ENCODE measurements at places on chromosomes 11 and 22.

DNA sequence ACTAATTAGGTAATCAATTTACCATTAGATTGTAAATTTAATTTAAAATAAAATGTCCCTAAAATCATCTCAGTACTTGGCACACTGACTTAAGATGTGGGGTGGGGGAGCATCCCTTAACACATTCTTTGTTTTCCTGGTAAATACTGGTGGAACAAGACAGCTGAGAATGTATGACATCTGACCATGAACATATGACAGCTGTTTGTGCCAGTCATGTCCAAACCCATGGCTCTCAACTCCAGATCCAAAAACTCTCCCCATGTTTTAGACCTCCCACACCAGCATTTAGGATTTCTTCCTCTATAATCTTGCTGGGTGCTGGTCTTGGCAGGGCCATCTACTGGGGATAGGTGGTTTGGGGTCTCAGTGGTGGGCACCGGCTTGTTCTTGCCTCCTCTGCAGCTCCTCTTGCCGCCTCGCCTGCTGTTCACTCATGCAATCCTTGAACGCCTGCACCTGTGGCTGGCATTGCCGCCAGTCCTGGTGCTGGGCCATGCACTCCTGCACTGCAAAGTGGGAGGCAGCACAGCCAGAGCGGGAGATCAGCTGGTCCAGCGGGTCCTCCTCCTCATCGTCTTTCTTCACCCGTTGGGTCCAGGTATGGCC is 3.8 kb downstream of the COA4 start:
- DNase-seq, result no peak

GRCh38 chr11:47923667-47924066 is 56.7 kb upstream of the PTPRJ start:
- DNase-seq, result no peak

DNA sequence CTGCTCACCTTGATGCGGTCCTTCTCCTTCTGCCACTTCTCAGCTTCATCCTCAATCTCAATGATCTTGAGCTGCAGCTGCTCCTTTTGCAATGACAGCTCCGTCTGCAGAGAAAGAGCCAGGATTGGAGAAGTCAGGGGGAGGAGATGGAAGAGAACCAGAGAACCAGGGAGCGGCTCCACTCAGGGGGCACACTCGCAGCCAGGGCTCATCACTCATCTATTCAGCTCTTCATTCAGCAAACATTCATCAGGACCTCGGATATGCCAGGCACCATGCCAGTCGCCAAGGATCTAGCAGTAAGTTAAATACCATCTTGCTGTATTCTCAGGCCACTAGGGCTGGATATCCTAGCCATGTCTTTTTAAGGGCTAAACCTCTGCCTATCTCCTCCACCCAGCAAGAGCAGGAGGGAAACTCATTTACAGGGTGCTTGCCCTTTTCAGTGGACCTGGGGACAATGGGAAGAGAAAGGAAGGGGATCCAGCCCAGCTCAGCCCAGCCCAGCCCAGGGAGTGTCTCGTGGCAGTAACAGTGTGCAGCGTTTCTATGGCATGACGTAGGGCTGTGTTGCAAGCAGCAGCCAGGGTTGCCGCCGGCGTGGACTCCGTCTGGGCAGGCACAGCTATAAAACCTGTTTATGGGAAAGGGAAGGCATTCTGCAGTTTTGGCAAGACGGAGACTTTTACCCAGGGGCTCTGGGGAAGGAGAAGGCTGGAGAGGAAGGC is 9.4 kb downstream of the TRIM29 start:
- DNase-seq, result no peak

GRCh38 chr11:102449651-102450570 is 2.7 kb downstream of the TMEM123 start:
- no peak for DNase-seq

DNA sequence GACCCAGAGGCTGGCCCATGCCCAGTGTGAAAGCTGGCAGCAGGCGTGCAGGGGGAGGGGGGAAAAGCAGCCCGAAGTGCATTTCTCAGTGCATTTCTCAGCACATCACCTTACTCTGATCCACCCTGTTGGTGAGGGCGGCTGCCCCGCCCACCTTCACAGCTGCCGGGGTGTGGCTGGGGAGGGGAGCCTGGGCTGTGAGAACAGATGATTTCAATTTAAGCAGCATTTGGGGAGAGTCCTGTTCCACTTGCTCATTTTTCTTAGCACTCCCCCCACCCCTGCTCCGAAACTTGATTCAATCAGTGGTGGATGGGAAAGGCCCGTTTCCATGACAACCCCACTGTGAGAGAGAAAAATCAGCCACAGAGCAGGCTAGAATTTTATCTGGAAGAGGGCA is 84.8 kb downstream of the SNX19 start:
- DNase-seq, result peak; percentile 43

DNA sequence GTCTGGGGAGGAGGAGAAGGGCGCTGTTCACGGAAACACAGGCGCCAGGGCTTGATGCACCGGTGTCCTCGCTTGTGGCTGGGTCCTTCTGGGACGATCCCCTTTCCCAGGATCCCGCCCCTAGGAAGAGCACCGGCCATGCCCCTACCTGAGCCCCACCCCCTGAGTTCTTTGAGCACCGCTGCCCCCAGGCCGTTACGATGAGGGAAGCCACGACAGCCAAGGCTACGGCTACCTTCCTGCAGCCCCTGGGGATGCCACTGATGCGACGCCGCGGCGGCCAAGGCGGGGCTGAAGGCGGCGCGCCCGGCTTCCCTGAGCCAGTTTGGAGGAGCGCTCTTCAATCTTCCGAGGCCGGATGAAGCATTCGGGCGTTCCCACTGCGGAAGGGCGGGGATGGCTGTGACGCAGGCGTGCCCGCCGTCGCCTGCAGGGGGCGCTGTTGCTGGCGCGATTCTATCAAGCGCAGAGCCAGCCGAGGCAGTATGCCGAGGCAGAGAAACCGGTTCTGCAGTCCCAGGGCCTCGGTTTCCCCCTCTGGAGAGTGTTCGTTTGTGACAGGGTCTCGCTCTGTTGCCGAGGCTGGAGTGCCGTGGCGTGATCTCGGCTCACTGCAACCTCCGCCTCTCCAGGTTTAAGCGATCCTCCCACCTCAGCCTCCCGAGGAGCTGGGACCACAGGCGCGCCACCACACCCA is 9.7 kb upstream of the NEFH start:
- DNase-seq, result peak; percentile 94

- no peak for DNase-seq
Observed at GRCh38 chr11:122803306-122803705, 35.0 kb upstream of the CRTAM start.

- DNase-seq, result peak; percentile 81
Observed at GRCh38 chr11:64743591-64744543, at the start of gene RASGRP2. Gene RASGRP2 (minus strand): TSS chr11:64744142. CDS start chr11:64742866, 1,276 bp downstream.

- no peak for DNase-seq
Observed at GRCh38 chr11:73428699-73429098, 52.5 kb downstream of the RELT start.

- no peak for DNase-seq
Observed at GRCh38 chr11:7612661-7613393, 60.5 kb downstream of the CYB5R2 start.

GRCh38 chr22:48887394-48888332 is 940.0 kb downstream of the BRD1 start:
- no peak for DNase-seq

DNA sequence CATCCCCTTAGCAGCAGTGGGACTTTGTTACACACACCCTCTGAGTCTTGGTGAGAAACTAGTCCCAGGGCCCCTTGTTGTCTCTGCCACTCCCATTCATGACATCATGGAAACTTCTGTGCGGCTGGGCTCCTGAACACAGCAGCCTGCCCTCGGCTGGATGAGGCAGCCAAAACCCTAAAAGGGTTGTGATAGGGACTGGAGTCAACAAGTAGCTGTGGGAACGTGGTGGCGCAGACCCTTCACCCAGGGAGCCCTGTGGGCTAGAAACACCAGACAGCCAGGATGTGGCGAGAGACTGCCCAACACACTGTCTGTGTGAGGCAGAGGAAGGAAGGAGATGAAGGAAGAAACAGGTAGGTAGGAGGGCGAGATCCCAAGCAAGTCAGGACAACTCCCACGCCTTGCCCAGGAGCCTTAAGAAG is 3.9 kb downstream of the CD3D start:
- DNase-seq, result peak; percentile 9

DNA sequence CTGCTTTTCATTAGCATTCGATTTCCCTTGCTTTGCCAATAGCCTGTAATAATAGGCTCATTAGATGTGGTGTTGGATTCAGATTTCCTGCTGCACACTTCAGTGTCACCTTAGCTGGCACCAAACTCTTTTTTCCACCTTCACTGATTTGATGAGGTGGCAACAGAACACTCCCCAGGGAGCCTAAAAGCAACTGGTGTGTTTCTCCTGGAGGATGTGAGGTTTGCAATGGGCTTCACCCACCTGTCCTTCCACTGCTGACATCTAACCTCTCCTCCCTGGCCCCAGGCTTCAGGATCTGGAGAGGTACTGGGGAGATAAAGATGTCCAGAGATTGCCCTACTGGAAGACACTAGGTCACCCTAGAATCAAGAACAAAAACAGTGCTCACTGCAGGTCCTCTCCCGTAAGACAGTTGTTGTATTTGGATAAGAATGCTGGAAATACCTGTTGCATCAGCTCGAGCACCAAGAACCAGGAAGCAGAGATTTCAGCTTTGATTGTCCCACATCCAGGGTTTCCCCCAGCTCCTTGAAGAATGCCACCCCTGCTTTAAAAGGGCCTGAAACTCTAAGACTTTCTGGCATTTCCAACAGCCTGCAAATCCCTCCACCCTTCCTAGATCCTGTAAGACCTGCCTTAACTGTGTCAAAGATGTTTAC is 96.9 kb downstream of the SLC1A2 start:
- DNase-seq, result no peak

Measured in GM23338 (cell line).